ENCODE measurements at places on chromosomes 3 and 15.

DNA sequence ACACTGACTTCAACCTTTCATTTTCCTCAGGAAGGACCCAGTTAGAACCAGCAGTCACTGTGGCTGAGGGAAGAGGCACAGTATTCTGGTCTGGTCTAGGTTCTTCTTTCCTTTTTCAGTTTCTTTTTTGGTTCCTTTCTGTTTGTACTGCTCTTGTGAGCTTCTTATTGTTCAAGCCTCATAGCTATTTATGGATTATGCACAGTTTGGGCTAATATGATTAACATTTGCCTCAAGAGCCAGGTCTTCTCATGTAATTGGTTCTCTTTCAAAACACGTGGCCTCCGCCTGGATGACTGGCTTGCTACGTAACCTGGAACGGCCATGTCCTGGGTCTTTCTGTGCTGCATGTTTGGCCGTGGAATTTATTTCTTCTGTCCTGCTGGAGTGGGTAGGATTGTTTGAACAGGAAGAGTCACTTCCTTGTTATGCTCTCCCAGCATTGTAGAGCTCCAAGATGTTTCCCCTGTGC is 43.3 kb downstream of the RBMS3 start:
- DNase-seq, result peak; percentile 80

DNA sequence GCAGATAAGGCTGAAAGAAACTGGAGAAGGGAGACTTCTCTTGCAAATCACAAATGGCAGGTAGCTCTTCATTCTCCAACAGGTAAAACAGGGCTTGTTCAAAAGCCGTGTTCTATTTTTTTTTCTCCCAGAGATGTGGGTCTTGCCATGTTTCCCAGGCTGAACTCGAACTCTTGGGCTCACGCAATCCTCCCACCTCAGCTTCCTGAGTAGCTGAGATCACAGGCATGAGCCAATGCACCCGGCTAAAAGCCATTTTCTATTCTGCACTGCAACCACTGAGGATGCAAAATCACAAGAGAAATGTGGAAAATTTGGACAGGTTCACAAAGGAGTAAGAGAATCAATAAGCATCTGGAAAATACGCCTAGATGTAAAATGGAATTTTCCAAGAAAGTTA is 19.5 kb downstream of the EIF4E3 start:
- no peak for DNase-seq

DNA sequence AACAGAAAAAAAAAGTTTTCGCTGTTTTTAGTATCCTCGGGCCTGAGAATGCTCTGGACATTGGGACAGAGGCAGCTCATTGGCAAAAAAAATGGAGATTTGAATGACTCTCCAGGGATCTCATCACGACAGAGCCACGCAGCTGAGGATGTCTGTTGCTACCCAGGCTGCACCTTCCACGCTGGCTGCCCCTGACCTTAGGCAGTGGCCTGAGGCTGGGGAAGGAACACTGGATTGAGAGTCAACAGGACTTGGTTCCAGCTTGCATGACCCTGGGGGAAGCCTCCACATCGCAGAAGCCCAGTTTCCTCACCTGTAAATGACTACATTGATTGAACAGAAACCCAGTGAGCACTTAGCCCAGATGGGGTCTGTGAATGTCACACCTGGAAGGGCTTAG is 8.7 kb upstream of the ACSBG1 start:
- no peak for DNase-seq

DNA sequence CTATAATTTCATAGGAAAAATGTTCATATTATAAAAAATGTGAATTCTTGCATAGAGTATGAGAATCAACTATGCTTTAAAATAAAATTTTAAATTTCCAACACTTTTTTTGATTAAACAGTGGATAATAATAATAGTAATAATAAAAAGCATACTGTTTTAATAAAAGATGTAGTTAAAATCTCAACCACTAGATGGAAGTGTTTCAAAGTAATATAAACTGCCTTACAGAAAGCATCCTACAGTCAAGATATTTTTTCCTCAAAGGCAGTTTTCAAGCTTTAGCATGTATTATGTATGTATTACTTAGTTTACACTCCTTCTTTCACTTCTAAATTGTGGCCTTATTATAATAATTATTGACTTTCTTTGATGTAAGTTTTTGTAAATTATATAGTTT is 217.5 kb downstream of the CHL1 start:
- no peak for DNase-seq

GRCh38 chr15:39860871-39861270 is 59.2 kb downstream of the GPR176 start:
- DNase-seq, result no peak

DNA sequence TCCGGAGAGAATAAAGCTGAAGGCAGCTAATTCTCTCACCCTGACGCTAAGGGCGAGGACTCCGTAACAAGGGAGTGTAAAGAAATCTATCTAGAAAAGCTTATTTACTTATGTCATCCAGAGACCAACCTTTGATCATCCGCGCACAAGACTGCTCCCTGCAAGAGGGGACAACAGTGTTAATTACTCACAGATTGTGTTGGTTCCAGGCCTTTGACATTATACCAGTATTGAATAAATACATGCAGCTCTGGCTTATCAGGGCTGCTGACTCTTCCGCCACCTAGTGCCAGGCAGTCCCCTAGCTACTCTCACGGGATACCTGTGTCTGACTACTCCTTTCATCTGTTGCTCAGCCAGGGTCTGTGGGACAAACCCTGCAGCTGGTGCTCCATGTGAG is 211.7 kb downstream of the DTWD1 start:
- DNase-seq, result no peak

- DNase-seq, result no peak
Measured at GRCh38 chr3:185831990-185832389, 7.1 kb upstream of the IGF2BP2 start.

DNA sequence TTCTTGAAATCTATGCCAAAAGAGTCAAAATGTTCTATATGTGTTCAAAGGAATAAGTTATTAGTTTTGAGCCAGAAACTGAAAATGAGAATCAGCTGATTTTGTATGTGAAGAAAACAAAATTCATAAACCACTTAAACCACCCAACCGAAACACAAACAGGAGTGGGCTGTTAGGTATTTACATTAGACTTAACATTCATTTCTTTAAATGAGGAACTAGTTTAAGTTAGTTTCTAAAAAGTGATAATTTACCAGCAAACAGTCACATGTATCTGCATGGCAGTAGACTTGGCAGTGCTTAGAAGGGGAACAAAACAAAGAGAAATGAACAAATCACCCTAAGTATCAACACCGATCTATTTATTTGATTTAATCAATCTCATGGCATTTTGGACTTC is 128.0 kb downstream of the GMNC start:
- DNase-seq, result no peak

GRCh38 chr15:57503051-57503702 is 88.5 kb upstream of the MYZAP start:
- no peak for DNase-seq

- no peak for DNase-seq
Measured at GRCh38 chr3:51243924-51244323, 141.2 kb upstream of the MANF start.

GRCh38 chr3:162337630-162338029 is 841.0 kb downstream of the OTOL1 start:
- DNase-seq, result no peak

DNA sequence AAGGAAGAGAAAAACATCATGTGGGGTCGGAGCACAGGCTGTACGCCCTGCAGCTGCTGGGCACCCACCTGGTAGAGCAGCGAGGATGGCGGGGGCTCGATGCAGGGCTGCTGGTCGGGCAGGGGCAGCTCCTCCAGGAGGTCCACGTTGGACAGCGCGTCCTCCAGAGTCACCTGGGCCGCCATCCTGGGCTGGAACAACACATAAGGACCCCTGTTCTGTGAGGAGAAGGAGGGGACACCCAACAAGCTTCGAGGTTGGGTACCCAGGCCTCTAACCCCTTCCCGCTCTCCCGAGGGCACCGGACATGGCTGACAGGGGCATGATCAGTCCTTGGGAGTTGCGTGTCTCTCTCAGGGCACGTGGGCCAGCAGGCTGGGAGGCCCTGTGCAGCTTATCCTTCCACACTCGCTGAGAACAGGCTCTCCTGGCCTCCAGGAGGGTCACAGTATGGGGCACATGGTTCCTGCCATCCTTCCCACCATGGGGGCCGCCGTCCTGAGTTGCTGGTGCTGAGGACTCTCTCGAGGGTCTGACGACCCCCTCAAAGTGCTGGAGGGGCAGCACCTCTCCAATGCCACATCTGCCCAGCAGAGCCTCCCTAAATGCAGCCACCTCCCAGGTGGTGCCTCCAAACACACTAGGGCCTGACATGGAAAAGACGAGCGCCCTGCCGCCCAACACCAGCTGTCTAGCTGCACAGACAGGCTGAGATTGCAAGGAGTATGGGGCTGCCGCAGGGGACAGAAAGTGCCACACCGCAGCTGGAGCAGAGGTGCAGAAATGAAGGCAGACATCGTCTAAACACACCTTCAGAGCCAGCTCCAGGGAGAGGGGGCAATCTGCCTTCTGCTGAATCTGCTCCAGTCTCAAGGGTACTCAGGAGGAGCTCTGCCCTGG is 32.8 kb downstream of the CYFIP1 start:
- no peak for DNase-seq

DNA sequence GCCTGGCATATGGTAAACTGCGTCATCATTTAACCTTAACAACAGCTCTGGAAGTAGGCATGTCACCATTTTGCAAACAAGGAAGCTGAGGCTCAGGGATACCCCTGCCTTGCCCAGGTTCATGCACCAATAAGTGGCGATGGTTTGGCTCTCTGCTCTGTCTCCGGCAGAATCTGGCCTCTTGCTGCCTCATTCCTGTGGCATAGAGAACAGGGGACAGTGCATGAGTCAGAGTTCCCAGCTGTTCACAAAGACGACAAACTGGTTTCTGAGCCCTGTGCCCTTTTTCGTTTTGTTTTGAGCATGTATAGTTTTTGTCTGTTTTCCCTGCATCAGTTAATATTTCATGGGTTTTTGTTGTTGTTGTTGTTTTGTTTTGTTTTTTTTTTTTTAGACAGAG is 236.8 kb downstream of the OPA1 start:
- DNase-seq, result peak; percentile 84

- DNase-seq, result no peak
Measured at GRCh38 chr3:12907729-12908128, 66.4 kb upstream of the RPL32 start.

DNA sequence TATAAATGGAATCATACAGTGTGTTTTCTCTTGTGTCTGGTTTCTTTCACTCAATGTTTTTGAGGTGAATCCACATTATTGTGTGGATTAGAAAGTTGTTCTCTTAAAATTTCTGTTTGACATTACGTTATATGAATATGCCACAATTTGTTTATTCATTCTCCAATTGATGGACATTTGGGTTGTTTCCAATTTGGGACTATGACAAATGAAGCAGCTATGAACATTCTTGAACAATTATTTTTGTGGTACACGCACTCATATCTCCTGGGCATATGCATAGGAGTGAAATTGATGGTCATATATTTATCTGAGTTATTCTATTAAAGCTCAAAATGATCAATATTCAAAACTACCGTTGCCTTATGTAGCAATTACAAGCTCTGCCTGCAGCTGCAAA is 5.3 kb upstream of the THRB start:
- no peak for DNase-seq

- DNase-seq, result no peak
Measured at GRCh38 chr3:14391033-14391432, 11.4 kb upstream of the SLC6A6 start.

DNA sequence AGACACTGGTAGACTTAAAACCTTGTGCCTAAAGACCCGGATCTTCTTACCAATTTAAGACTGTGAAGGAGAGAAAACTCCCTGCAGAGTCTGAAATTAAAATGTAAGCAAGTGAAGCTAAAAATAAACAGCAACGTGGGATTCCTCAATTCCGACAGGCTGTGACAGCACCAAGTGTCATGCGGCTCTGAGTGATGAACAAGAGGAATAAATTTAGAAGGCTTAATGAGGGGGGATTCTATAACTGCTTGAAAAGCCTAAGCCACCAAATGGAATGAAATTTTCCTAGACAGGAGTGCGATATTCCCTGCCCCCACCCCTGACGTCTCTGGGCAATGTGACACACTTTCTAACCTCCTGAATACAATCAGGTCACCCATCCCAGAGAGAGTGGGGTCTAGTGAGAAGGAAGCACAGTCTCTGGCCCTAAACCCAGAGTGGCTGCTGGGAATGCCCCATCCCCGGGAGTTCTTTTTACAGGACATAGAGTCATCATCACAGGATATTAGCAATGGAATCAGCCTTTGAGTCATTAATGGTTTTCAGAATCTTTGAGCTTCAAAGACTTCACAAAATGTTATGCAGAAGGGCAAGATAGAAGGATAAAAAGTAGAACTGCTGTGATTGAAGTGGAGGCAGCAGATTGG is 114.3 kb downstream of the EDEM1 start:
- DNase-seq, result no peak

DNA sequence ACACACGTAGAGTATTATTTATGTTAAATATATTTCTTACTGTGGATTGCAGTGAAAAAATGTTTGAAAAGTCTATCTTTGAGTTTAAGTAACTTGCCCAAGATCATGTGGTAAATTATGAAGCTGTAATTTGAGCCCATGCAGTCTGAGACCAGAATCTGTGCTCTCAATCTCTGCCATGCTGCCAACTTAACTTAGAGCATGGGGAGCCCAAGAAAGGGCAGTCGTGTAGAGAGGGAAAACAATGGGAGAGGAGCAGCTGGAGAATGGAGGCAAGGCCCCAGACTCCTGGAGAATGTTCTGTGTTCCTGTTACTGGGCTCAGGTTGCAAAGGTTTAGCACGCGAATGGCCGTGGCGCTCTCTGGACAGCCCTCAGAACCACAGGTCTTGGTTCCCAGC is 311.6 kb upstream of the RASGRP1 start:
- no peak for DNase-seq

GRCh38 chr3:141273700-141274410 is 42.2 kb downstream of the PXYLP1 start:
- peak; percentile 44 for DNase-seq

DNA sequence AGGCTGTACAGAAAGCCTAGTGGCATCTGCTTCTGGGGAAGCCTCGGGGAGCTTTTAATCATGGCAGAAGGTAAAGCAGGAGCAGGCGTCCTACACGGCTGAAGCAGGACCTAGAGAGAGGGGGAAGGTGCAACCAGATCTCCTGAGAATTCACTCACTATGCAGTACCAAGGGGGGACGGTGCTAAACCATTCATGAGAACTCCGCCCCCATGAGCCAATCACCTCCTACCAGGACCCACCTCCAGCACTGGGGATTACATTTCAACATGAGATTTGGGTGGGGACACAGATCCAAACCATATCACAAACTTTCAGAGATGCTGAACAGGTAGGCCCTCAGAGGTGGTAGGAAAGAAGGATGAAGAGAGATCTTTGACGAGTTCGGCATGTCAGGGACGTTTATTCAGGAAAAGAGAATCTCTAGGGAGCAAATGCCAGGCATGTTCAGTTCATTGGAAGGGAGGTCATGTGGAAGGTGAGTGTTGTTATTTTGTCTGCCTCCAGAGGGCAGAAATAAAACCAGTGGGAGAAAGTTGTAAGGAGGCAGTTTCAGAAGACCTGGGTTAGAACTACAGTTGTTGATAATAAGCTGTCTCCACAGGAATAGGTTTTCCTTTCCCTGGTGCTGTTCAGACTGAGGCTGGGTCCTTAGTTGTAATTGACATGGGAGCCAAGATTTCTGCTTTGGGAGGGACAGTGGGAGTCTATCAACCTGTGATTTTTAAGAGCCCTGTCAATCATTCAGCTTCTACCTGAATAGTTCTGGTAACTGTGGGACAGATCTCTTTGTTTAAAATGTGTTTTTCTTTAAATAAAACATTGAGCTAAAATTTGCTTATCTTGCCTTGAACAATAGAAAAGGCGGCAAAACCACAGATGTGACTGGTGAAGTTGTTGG is 4.3 kb upstream of the FNDC3B start:
- DNase-seq, result no peak
